Stimulated activated CD4-positive, alpha-beta T cell treated with anti-CD3 and anti-CD28 coated beads, Interleukin-1b, Interleukin-23, amount 100 ng/mL, for 1 hour (primary cell): ENCODE measurements at places on chromosomes 16 and 17.

GRCh38 chr17:542943-543342, 171.7 kb downstream of the VPS53 start:
- no peak for DNase-seq

- DNase-seq = no peak
These were observed 1.1 kb upstream of the KIFC3 start for GRCh38 chr16:57803134-57803990.

DNA sequence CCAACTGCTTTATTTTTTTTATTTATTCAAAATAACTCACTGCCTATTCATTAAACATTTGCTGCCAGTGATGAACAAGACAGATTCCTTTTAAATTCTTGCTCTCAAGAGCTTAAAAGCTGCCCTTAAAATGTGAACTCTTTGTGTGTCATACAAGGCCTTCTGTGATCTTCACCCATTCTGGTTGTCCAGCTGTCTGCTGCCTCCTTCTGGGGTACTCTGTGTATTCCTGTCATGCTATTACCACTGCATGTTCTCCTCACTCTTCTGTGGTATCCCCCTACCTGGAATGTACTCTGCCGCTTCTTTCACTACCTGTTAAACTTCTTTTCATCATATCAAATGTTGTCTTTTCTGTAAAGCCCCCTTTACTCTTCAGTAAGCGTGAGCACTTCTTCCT, 165.8 kb downstream of the CHD9 start:
- DNase-seq = no peak

DNA sequence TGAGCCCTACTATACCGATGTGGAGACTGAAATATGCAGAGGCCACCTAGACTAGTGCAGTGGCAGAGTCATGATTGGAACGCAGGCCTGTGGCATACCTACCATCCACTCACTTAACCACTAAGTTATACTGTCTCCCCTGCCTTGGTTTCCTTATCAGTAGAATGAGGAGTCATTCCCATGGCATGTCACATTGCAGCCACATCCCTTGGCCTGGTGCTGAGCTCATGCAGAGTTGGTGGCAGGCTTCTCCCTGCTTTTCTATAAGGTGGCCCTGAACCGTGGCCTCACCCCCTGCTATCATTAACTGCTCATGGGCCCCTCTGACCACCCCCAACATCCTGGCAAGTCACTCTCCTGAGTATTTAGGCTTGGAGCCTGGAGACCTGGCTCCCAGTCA, 212.5 kb downstream of the KATNIP start:
- DNase-seq = no peak

- no peak for DNase-seq
These were observed 53.0 kb downstream of the EPN2 start for GRCh38 chr17:19290066-19290705.

DNA sequence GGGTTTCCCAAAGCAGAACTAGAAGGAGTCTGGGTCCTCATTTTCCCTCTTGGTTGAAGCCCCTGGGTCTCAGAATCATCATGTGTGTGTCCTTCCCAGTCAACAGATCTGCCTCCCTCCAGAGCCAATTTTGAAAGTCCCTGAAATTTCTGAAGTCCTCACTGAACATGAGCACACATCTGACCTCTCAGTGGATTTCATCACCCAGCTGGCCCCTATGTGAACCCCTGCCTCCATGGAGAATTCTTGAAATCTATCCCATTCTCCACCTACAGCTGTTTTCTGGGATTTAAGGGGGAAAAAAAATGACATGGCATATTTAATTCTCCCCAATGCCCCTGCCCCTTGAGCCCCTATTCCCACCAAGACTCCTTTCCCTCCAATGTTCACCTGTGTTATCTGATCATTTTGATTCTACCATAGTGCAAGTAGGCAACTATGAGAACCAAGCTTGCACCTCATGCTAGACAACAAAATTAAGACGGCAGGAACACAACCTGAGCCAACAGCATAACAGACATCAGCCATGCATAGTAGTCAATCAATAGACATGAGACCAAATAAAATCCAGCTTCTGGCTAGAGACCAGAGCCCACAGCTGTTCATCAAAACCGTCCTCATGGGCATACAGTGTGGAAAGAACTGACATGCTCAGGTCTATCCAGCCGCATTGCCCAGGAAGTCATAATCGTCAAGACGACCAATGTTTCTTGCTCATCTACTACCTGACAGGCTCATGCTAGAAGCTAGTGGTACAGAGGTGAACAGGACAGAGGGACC, 14.9 kb downstream of the SOX9 start:
- no peak for DNase-seq

GRCh38 chr16:27439271-27440018, 37.5 kb downstream of the IL21R start:
- DNase-seq = no peak

- no peak for DNase-seq
These were observed 104.2 kb downstream of the ADCY9 start for GRCh38 chr16:4011940-4012629.

- DNase-seq = no peak
These were observed 61.0 kb upstream of the ELAC2 start for GRCh38 chr17:13078591-13079385.
